Right lobe of liver (tissue), 6 donors: ENCODE measurements at places on chromosomes 5 and 9. TPM values are rescaled to one million over a fixed set of nuclear protein-coding genes. Genes with fewer than 3 reads are reported as not detected.

PCDHGB7 gene
- total RNA-seq = 2.3 TPM

MYMK gene
- not detected for total RNA-seq

- no peaks in the 10 kb centered on the region for H3K4me1 ChIP-seq
- no peak overlapping the region for H3K4me3 ChIP-seq
- no peak for DNase-seq
- H3K27me3 ChIP-seq = no peaks in the 10 kb centered on the region
- no peaks in the 10 kb centered on the region for H3K36me3 ChIP-seq
Observed at GRCh38 chr5:135568923-135569360, 9.8 kb downstream of the CXCL14 start.

GRCh38 chr5:17113174-17113958 is 104.1 kb upstream of the BASP1 start:
- H3K27ac ChIP-seq = no peak overlapping the region
- H3K4me1 ChIP-seq = no peaks in the 10 kb centered on the region
- no peaks in the 10 kb centered on the region for H3K36me3 ChIP-seq
- H3K27me3 ChIP-seq = no peaks in the 10 kb centered on the region
- no peak overlapping the region for H3K4me3 ChIP-seq

GRCh38 chr9:75941066-75941465 is 50.6 kb downstream of the PCSK5 start:
- no peaks in the 10 kb centered on the region for H3K4me1 ChIP-seq
- no peak overlapping the region for H3K4me3 ChIP-seq
- DNase-seq = no peak

DNA sequence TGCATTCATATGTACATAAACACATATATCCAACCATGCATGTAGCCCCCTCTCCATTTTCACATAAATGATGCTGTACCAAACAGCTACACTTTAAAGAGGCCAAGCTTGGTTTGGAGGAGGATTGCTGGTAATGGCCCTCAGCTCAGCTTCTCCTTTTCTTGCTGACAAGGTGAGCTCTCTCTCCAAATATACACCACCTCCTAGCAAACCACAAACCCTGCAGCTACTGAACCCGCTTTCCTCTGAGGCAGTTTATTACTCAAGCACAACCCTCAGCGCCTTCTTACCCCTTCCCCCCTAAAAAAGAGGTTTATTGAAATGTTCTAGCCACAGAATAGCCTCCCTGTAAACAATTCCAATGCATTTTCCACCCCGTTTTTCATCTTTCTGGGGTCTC is 54.0 kb downstream of the ALG2 start:
- H3K4me3 ChIP-seq = no peak overlapping the region
- no peaks in the 10 kb centered on the region for H3K27me3 ChIP-seq
- H3K27ac ChIP-seq = no peak overlapping the region
- H3K4me1 ChIP-seq = no peaks in the 10 kb centered on the region
- H3K36me3 ChIP-seq = no peaks in the 10 kb centered on the region
- DNase-seq = no peak

DNA sequence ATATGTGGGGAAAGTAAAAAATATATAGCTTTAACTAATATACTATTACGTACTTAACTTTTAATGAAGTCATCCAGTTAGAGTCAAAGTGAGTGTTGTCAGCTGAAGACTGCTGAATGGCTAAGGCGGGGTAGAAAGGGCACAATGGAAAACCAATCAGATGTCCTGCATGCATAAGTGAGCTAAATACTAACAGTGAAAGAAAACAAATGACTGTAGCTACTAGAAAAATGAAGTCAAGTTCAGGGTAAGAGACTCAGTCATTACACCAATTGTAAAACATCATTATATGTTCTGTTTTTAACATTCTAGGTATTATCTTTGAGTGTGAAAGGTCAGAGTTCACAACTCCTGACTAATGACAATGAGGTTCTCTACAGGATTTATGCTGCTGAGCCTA is 295.2 kb downstream of the ADGRV1 start:
- H3K36me3 ChIP-seq = no peaks in the 10 kb centered on the region
- H3K4me3 ChIP-seq = no peak overlapping the region
- H3K27me3 ChIP-seq = no peaks in the 10 kb centered on the region
- no peak for DNase-seq

- no peak overlapping the region for H3K27ac ChIP-seq
- no peaks in the 10 kb centered on the region for H3K4me1 ChIP-seq
- H3K36me3 ChIP-seq = no peaks in the 10 kb centered on the region
- H3K27me3 ChIP-seq = no peaks in the 10 kb centered on the region
- no peak for DNase-seq
- no peak overlapping the region for H3K4me3 ChIP-seq
Observed at GRCh38 chr5:131274326-131275063, 10.6 kb downstream of the CDC42SE2 start.

DNA sequence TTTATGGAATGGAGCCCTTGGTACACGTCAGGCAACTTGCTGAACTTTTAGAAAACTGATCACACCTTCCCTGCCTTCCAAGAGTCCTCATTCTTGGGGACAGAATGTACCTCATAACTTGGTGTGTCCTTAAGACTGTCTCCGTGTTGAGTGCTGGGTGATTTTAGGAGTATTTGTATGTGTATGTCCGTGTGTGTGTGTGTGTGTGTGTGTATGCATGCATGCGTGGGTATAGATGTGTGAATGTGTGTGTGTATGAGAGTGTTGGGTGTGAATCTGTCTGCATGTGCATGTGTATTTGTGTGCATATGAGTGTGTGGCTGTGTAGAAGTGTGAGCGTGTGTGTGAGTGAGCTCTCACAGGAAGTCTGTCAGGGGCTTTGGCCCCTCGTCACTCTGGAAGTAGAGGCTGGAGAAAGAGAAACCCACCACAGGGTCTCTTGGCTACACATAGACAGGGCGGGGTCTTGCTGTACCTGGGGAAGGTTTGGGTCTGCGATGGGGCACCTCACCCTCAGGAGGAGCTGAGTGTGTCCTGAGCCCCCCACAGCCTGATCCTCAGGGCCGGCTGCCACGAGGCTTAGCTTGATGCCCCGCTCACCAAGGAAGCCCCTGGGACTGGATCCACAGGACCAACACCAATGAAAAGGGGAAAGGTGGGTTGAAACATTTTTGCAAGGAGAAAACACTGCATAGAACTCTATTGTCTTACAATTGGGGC is 33.1 kb upstream of the ANKRD33B start:
- DNase-seq = no peak
- H3K27me3 ChIP-seq = no peaks in the 10 kb centered on the region
- H3K4me3 ChIP-seq = no peak overlapping the region
- H3K4me1 ChIP-seq = no peaks in the 10 kb centered on the region
- no peaks in the 10 kb centered on the region for H3K36me3 ChIP-seq
- H3K27ac ChIP-seq = no peak overlapping the region

DNA sequence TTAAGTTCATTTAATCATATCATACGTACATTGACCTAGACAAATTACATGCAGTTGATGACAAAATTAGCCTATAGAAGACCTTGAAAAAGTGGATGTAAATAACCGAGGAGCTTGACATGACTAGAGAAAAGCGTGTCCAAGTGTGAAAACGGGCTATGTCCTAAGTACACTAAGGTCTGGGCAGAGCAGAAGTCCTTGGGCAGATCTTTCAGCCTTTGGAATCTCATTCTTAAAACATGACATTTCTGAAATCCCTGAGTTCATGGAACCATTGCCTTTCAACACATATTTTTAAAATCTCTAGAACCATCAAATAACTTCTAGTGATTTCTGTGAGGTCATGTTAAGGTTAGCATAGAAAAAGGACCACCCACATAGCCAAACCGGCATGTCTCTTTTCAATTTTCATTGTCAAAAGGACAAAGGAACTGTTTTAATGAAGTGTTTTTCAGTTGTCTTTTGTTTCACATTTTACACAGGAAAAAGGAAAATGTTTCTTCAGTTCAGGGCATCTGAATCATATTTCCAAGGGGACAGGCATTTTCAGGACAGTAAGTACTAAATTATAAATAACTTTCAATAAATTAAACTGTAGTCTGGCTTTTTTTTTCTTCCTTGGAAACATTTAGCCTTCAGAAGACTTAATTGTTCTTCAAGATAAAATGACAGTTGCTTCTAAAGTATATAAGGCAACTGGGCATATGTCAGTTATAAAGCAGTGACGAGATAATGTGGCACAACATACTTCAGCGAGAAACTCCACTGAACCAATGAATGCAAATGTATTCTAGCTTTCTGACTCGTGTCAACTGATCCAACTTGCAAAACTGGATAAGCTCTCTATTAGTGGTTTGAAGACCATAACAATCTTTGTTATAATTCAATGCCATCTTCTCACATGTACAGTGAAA is 416.8 kb downstream of the NFIB start:
- no peaks in the 10 kb centered on the region for H3K27me3 ChIP-seq
- no peak overlapping the region for H3K27ac ChIP-seq
- H3K4me3 ChIP-seq = no peak overlapping the region
- H3K36me3 ChIP-seq = no peaks in the 10 kb centered on the region
- no peak for DNase-seq

DNA sequence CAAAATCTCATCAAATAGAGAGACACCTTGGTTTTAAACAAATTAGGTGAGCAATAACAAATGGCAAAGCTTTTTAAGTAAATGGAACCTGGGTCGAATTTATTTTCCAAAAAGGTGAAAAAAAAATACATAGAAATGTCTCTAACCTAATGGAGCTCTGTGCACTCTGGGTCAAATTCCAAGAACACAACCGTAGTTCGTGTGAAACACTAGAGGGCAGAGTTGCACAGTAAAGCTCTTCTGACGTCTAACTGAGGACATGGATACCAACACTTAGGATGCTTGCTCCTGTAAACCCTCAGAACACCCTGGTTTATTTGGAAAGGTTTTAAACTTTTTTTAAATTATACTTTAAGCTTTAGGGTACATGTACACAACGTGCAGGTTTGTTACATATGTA is 18.9 kb downstream of the MARCHF11 start:
- peak; percentile 43 for DNase-seq
- H3K36me3 ChIP-seq = no peaks in the 10 kb centered on the region
- H3K27ac ChIP-seq = no peak overlapping the region
- H3K4me3 ChIP-seq = no peak overlapping the region

DNA sequence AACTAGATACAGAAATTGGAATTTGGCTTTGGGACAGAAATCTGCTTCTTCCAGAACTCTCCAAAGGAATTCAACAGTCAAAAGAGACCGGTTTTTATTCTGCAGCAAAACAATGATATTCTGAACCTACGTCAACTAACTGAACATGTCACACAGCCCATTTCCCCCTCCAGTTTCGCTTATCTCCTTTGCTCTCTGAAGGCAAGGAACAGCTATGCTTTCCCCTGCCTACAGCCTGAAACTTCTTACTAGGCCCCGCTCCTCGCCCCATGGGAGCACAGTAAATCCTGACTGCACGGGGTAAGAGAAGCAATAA is 488 bp downstream of the SKIC3 start:
- H3K36me3 ChIP-seq = no peaks in the 10 kb centered on the region
- H3K27me3 ChIP-seq = no peaks in the 10 kb centered on the region
- no peak for DNase-seq
- H3K27ac ChIP-seq = peak overlapping the region; percentile 87
- H3K4me1 ChIP-seq = no peaks in the 10 kb centered on the region

- DNase-seq = no peak
- H3K27me3 ChIP-seq = no peaks in the 10 kb centered on the region
- H3K4me3 ChIP-seq = no peak overlapping the region
Observed at GRCh38 chr9:33765411-33765810, 29.9 kb upstream of the PRSS3 start.
